ENCODE measurements at places on chromosomes 1 and 21.

GRCh38 chr1:205168291-205168690 lies 43.2 kb downstream of the DSTYK start:
- DNase-seq = no peak

- DNase-seq = peak; percentile 38
Observed at GRCh38 chr1:200628223-200628881, 7.8 kb upstream of the KIF14 start.

GRCh38 chr1:1881727-1882126 lies 9.2 kb downstream of the GNB1 start:
- DNase-seq = no peak

DNA sequence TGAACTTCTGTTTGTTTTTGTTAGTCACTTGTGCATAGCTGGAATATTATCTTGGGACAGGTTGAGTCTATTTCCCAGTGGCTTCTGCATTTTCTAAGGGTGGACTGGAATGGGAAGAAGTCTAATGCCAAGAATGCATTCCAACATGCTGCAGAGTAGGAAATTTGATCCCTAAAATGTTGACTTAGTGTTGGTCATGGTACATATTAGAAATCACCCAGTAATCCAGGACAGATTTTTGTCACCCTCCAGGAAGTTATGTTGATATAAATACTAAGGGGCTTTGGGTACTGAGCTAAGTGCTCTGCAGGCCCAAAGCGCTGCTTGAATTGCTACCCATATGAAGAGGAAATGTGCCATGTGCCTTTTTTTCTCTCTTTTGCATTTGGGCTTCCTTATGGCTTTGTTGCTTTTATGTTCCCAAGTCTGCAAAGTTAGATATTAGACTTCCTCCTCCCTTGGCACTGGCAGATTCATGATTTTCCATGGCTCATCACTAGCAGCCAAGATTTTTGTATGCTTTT lies 10.0 kb downstream of the ARID1A start:
- DNase-seq = no peak

DNA sequence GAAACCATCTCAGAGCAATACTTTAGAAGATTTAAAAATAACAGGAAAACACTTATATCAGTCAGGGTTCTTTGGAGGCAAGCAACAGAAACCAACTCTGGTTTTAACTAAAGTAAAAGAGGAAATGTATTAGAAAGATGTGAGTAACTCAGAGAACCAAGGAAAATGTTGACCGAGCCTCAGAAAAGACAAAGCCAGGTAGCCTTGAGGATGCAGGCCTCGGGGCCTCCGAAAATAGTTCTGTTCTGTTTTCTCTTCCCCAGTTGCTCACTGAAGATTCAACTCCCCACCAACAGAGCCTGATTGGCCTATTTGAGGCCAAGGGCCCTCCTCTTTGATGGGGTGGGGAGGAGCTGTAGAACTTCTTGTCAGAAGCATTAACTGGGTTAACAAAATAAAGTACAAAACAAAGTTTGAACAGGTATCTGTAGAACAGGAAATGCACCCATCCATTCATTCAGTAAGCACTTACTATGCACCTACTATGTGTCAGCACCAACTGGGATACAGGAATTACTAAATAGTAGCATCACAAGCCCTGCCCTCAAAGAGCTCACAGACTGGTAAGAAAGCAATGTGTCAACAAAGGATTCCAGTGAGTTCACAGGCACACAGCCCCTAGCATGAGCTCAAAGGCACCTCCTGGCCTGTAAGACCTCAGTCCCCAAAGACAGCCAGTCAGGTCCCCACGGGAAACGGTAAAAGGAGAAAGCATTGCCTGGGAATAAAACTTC lies 12.6 kb downstream of the SLAMF8 start:
- peak; percentile 50 for DNase-seq

GRCh38 chr1:41758904-41759548 lies 159.7 kb downstream of the HIVEP3 start:
- no peak for DNase-seq

DNA sequence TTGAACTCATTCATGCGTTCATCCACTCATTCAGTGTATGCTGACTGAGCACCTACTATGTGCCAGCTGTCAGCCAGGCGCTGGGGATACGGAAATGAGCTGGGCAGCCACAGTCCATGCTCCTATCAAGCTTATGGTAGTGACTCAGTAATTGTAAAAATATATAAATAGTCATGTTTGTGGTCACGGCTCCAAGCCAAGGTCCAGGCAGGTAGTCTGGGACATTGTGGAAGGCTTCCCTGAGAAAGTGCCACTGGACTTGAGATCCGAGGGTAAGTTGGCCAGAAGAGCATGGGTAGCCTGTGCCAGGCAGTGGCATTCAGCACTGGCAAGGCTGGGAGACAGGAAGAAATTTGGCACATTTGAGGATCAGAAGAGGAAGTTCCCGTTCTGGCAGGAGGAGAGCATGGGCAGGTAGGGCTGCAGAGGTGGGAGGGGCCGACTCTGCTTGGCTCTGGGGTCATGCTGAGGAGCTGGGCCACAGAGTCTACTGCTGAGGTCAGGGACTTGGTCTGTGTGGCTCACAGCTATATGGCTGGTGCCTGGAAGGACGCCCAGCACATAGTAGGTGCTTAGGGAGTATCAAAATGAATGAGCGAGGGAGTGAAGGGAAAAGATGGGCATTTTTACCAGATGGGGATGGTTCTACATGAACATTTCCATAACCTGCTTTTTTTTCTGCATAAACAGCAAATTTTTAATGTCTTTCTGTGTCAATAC lies 6.9 kb downstream of the PTPRF start:
- DNase-seq = no peak

DNA sequence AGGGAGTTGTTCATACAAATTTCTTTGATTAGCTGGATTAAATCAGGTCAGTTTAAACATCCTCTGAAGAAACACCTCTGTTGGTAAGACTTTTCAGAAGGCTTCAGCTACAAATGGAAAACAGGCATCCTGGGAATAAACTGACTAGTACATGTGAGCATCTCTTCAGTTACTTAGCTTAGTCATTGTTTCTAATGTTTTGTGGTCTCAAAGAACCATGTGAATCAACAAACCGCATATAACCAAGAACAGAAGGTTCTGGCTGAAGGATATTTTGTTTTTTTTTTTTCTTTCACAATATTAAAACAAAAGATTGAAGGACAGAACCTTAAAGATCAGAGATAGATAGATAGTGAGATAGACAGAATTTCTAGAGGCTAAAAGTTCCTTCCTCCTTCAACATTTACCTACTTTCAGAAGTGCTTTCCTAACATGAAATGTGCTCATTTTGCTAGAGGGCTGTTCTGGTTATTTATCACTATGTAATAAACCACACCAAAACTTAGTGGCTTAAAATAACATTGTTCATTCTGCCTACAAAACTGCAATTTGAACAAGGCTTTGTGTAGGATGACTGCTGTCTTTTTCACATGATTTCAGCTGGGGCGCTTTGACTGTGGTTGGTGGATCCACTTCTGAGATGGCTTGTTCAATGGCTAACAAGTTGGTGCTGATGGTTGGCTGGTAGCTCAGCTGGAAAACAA lies 119.8 kb upstream of the PTGFR start:
- no peak for DNase-seq

DNA sequence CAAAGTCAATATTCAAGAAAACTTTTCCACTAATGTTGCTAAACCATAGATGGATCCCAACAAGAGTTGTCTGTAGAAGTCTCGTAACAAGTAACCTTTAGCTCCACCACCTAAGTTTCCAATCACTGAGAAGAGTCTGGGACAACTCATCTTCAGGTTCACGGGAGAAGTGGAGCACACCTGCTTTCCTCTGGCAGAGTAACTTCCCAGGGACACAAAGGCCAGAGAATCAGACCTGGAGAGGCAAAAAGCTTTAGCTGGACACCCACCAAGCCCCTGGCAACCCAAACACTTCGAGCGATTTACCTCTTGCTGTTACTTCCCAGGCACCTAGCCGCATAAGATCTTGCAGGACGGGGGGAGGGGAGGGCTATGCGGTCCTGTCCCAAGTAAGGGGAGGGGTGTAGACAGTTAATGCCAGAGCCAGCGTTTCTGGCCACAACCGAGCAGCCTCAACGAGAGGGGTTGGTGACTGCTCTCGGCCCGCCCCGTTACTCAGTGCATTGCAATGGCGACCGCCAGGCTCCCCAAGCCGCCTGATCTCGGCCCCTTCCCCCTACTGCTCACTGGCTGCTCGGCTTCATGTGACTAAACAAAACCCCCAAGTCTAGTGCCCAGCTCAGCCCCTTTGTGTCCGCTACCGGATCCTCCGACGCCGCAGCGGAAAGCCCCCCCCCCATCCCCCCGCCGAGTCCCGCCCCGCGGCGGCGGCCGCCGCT lies 709 bp downstream of the ZNF644 start:
- DNase-seq = peak; percentile 29

- no peak for DNase-seq
Observed at GRCh38 chr1:180096584-180097325, 57.9 kb upstream of the QSOX1 start.

DNA sequence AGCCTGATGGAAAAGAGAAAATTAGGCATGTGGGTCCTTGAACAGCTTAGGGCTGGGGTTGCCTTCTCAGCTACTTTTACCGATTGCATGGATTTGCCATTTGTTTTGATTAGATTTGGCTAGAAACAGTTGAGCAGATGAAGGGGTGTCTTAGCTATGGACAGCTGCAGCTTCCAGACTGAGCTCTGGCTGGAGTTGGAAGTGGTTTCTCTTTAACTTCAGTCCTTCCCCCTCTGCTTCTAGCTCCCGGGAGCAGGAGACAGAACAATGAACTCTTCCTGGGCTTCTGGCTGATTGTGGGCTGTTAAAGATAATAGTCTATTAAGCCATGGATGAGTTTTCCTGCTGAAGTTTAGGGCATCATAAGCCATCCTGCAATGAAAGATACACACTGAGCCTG lies 50.7 kb downstream of the UBE2T start:
- DNase-seq = no peak

DNA sequence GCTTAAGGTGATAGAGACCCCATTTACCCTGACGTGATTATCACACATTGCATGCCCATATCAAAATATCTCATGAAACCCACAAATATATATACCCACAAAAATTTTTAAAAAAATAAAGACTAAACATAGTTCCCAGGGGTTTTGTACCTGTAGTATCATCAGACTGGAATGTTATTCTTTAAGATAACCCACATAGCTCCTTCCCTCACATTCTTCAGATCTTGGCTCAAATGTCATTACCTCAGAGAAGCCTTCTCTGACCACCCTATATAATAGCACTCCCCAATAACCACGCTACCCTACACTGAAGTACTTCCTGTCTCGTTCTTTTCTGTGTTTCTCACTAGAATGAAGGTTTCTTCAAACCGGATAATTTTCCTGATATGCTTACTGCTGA lies 138.3 kb upstream of the SNX7 start:
- no peak for DNase-seq

DNA sequence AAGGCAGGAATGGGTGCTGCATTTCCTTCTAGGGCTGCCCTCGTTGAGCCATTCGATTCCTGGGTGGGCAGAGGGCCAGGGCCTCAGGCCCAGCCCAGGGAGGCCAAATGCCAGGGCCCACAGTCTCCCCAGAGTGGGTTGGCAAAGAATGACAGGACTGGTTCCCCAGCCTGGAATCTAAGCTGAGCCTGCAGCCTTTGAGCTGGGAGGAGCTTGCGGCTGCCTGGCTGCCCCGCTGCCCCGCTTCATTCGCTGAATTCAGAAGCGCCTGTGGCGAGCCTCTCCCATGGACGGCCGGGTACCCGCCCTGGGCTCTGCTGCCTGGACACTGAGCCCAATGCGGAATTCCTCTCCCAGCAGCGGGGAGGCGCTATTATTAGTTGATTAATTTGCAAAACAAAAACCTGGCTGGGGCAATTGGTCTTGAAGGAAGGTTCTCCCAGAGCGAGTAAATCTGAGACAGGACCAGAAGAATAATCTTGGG lies 32.3 kb upstream of the TARDBP start:
- DNase-seq = no peak

- DNase-seq = no peak
Observed at GRCh38 chr1:198771563-198772153, 132.8 kb downstream of the PTPRC start.

DNA sequence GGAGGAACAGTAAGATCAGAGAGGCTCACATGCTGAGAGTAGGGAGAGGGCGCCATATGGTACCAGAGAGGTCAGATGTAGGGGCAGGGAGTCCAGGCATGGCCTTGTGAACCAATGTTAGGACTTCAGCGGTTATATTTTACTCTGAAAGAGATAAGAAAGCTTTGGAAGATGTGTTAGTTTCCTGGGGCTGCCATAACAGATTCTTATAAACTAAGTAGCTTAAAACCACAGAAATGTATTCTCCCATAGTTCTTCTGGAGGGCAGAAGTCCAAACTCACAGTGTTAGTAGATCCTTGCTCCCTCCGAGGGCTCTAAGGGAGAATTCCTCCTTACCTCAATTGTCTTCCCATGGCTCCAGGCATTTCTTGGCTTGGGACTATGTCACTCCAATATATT lies 502.5 kb upstream of the ADGRL2 start:
- no peak for DNase-seq

DNA sequence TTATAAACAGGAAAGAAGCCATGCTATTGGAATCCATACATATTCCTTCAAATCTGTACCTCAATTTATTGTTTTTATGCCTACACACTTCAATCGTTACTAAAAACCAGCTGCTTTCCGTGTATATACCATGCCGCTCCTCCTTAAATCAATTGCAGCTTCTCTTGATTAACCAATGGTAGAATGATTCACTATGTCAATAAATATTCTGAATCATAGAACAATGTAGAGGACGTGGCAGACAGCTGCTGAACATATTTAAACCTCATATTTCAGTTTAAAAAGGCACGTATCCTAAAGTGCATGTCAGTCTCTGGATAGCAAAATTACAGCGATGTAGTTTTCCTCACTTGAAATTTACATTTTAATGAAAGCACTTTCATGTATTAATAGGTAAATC lies 100.4 kb downstream of the MRPL39 start:
- DNase-seq = no peak

DNA sequence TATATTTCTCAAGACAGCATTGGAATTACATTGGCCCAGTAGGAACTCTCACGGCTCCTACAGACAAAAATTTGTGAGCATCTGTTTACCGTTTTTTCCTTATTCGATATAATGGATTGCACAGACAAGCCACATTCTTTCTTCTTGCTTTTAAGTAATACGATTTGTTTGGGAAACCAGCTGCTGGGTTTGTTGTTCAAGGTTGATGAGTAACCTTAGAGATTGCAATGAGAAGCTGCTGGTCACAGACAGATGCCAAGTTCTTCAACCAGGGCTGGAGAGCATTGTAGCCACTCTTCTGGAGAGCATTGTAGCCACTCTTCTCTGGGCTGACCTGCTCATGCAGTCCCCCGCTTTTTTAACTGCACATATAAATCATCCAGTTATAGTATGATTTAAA lies 1.4 kb upstream of the MIA3 start:
- DNase-seq = no peak

- DNase-seq = no peak
Observed at GRCh38 chr1:145692785-145693443, 14.3 kb downstream of the PDZK1 start.

GRCh38 chr1:75720820-75721219 lies 3.7 kb upstream of the ACADM start:
- no peak for DNase-seq

DNA sequence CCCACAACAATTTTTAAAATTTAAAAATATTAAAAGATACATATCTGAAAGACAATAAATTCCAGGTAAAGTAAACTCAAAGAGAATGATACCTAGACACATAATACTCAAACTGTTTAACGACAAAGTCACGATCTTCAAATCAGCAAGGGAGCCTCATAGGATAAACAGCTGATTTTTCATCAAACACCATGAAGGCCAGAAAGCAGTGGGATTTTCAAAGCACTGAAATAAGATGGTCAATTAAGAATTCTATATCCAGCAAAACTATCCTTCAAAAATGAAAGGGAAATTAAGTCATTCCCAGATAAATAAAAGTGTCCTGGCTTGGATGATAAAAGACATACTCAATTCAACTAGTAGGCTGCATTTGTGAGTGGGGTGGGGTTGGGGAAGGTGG lies 100.5 kb downstream of the TIAM1 start:
- DNase-seq = no peak

Measured in GM12892 (cell line).